Stimulated activated naive CD8-positive, alpha-beta T cell treated with anti-CD3 and anti-CD28 coated beads, Interleukin-15, amount 100 ng/mL, for 72 hours (primary cell): ENCODE measurements at places on chromosomes 11 and 22.

- no peak for DNase-seq
These were observed 69.4 kb downstream of the BUD13 start for GRCh38 chr11:116703421-116703820.

DNA sequence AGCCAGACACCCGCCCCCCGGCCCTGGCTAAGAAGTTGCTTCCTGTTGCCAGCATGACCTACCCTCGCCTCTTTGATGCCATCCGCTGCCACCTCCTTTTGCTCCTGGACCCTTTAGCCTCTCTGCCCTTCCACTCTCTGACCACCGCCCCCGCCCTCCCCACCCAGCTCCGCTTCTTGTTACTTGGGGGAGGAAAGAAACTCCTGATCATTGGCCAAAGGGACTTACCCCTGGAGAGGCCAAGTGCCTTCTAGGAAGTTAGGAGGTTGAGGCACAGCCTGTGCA lies at the start of gene PRR33:
Gene PRR33, minus strand, starts transcription at position 65 of the 285 bp plus-strand sequence. CDS start 1,311 bp downstream, outside the sequence.
- DNase-seq: no peak

- no peak for DNase-seq
These were observed 227.2 kb upstream of the E2F8 start for GRCh38 chr11:19467904-19468303.

DNA sequence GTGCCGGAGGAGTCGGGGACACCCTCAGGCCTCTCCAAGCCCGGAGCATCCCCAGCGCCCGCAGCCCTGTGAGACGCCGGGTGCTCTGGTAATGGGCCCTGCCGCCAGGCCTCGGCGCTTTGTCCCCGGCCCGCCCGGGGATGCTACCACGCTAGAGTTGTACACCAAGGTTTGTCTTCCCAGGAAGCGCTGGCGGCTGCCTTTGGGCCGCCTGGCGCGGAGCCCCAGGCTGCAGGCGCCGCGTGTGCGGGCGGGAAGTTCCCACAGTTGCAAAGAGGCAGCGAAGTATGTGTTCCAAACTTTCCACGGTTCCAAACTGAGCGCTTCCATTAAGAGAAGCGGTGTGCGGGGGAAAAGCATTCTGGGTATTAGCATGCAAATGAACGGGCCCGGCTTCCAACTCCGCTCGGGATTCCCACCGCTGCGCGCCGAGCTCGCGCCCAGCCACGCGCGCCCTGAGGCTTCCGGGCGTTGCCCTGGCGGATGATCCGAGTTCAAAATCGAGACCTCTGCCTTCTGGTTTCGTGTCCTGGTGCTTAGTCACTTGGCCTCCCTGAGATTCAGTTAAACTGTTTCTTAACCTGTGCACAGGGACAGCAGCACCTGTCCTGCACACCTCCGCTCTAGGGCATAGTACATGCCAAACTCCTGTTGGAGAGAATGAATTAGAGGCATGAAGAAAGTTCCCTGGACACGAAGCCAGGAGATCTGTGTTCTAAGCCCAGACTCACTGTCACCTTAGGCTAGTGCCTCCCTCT lies 1.3 kb upstream of the PATZ1 start:
- DNase-seq: peak; percentile 57

DNA sequence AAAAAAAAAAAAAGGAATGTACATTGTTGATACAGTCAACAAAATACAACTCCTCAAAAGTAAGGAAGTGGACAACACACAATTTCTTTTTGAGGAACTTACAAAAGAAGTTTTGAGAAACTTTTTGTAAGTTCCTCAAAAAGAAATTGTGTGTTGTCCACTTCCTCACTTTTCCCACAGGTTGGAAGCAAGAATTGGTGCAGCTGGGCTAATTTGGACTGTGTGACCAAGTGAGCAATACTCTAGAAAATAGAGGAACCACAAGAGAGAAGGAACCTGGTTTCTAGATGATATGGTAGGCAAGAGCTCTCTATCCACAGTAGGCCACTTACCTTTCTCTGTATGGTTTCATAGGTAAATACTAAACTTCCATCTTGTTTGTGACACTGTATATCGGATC lies 1053.8 kb downstream of the LRRC4C start:
- no peak for DNase-seq

GRCh38 chr22:25758316-25758715 lies 16.3 kb downstream of the MYO18B start:
- no peak for DNase-seq

DNA sequence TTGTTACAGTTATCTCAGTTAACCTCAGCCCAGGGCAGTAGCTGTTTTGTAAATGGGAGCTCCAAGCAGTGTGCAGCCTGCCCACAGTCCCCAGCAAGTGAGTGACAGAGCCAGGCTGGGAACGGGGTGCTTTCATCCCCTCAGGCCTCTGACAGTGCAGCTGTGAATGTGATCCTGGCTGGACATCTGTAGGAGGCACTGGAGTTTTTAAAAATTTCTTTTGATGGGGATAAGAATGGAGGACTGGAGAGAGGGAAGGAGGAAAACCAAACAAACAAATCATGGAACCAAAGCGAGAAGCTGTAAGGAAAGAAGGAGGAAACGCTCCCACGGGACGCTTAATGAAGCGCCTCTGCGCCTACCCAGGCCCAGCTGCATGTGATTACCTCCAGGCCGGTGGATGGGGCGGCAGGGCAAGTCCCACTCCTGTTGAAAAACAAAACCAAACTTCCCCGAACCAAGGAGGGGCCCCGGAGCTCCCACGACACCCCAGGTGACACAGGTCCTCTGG lies 40.6 kb downstream of the SCUBE1 start:
- DNase-seq: no peak

GRCh38 chr11:83056204-83056603 lies 15.5 kb downstream of the RAB30 start:
- DNase-seq: no peak

GRCh38 chr11:106208760-106209159 lies 131.3 kb downstream of the AASDHPPT start:
- DNase-seq: no peak

DNA sequence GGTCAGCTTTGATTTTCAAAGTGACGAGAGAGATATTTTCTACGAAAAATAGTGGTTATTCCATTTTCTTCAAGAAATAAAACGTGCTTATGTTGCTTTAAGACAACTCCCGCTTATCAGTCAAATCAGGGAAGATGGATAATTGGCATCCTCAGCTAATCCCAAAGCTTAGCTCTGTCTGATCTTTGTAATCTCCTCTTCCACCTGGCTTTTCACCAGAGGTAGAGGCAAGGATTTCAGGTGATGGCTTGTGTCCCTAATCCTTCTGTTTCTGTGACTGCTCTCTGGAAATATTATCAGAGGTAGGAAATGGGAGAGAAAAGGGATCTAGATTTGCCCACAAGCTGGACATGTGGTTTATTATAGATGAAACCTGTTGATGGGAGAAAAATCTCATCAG lies 78.9 kb downstream of the DBX1 start:
- no peak for DNase-seq

GRCh38 chr22:47293368-47294221 lies 531.1 kb downstream of the TBC1D22A start:
- DNase-seq: peak; percentile 2
